ENCODE measurements at places on chromosomes 11 and 22.

- DNase-seq: peak; percentile 29
Measured at GRCh38 chr11:120336641-120337354, 585 bp downstream of the ARHGEF12 start.

- no peak for DNase-seq
Measured at GRCh38 chr11:66818231-66818955, 24.8 kb upstream of the RCE1 start.

GRCh38 chr11:87281496-87281895, 243.8 kb downstream of the TMEM135 start:
- no peak for DNase-seq

- no peak for DNase-seq
Measured at GRCh38 chr11:93253111-93253510, 55.3 kb upstream of the SLC36A4 start.

DNA sequence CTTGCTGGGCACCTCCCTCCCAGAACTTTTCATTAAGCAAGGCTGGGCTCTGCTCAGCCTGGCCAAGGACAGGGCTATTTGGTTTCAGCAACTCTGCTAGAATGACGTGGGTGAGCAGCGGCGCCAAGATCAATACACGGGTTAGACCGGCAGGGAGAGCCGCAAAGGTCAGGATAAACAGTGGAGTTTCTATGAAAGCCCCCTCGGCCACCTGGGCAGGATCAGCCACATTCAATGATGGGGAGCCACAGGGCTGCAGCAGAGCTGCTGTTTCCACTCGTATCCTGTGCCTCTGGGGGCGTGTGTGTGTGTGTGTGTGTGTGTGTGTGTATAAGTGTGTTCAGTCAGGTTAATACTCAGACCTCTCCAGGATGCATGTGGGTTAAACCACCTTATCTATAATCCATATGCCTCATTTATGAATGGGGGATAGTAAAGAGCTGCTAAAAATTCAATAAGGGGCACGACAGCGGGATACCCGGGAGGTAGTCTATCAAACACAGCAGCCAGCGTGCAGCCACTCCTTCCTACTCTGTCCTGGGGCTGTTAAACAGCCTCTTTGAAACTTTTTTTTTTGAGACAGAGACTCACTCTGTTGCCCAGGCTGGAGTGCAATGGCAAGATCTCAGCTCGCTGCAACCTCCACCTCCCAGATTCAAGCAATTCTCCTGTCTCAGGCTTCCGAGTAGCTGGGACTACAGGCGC, 34.8 kb downstream of the MYH9 start:
- DNase-seq: no peak

DNA sequence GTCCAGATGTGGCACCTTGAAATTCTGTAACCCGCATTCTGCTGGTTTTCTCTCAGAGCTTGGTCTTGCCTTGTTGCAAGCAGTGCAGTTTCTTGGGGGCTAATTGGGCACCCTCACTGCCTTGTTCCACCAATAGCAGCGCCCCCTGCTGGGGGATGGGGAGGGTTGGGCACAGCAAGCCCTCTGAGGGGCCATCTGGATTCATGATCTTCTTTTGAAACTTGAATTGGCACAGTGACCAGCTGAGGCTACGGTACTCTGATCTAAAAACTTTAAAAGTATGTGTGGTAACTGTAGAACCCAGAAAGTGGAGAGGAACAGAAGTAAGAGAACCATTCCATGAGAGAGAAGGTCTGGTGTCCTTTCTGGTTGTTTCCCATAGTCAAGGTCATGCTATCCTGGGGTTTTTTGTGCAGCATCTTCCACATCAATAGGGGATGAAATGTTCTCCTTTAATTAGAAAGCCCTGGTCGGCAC, 64.2 kb downstream of the MED15 start:
- no peak for DNase-seq

- DNase-seq: no peak
Measured at GRCh38 chr11:77770629-77771028, 49.9 kb downstream of the RSF1 start.

GRCh38 chr11:31804312-31805036, 6.6 kb downstream of the PAX6 start:
- DNase-seq: no peak

- no peak for DNase-seq
Measured at GRCh38 chr22:41801147-41801819, 804 bp downstream of the CCDC134 start.

All from GM06990 (cell line).